Mammary microvascular endothelial cell (primary cell): ENCODE measurements at places on chromosomes 5 and 9. TPM values are rescaled to one million over a fixed set of nuclear protein-coding genes. Genes with fewer than 3 reads are reported as not detected.

Gene KIF12
- 0.80 and 0.94 TPM in 2 replicates for total RNA-seq

Gene ELAVL2
- total RNA-seq, result 0.64 and 1.1 TPM in 2 replicates

Gene AJM1
- total RNA-seq, result 0.93 and 1.5 TPM in 2 replicates

Gene PCDHB8
- total RNA-seq, result 0.25 TPM in 1 of 2 replicates, not detected in the other

Gene FAM221B
- not detected in 2 replicates for total RNA-seq

Gene NR5A1
- not detected in 2 replicates for total RNA-seq

Gene TSSK1B
- not detected in 2 replicates for total RNA-seq

Gene GZMA
- not detected in 2 replicates for total RNA-seq

Gene LRRC8A
- 135 and 140 TPM in 2 replicates for total RNA-seq

Gene CNTNAP3
- 3.3 and 7.3 TPM in 2 replicates for total RNA-seq

Gene RMRP
- 1,920 and 1,967 TPM in 2 replicates for total RNA-seq

Gene CDC20B
- total RNA-seq, result not detected in 2 replicates

Gene ARHGEF28
- total RNA-seq, result 43.8 and 44.7 TPM in 2 replicates
